C1 segment of cervical spinal cord (tissue), 14 donors: ENCODE measurements at places on chromosomes 1 and 21.

DNA sequence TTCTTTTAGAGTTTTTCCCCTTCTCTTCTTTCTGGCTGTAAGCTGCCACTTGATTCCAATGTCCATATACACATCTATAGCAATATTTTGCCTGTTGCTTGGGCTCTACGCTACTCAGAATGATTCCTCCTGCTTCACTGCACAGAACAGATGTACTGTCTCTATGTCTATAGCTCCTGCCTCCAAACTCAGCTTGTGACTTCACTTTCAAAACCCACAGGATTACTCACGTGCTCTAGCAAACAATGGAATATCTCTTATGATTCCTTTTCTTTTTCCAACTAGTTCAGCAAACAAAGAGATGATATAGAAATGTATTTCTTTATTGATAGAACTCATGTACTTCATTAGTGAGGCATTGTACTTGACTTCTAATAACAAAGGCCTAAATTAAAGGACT, 80.5 kb upstream of the SOX13 start:
- DNase-seq, result no peak

DNA sequence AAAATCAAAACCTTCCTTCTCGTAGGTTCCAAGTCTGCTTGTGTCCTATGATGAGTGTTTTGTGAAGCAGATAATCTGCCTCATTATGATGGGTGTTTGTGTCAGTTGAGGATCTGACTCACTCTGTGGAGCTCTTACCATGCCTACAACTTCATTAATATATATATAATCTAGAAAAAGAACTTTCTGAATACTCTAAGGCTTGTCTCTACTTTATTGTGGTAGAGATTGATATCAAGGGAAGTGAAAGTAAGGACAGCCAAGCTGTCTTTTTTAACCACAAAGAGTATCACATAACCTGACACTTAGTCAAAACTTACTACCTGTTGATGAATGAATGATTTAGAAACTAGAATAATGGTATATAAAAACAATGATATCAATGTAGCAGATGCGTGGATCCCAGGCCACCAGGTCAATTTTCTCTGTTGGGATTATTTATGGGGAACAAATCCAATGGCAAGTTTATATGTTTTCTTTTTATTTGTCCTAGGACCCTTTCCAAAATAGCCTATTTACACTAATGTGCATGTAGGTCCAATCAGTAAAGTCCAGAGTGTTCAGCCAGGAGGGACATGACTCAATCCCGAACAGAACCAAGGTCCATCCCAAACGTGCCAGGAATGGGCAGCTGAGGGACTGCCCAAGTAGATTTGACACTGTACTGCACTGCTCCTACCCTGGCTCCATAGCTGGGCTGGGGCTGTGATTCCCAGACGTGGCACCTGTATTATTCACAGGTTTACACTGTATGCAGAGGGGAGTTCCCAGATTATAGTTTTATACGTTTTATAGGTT, 182.3 kb upstream of the GREM2 start:
- DNase-seq, result no peak

DNA sequence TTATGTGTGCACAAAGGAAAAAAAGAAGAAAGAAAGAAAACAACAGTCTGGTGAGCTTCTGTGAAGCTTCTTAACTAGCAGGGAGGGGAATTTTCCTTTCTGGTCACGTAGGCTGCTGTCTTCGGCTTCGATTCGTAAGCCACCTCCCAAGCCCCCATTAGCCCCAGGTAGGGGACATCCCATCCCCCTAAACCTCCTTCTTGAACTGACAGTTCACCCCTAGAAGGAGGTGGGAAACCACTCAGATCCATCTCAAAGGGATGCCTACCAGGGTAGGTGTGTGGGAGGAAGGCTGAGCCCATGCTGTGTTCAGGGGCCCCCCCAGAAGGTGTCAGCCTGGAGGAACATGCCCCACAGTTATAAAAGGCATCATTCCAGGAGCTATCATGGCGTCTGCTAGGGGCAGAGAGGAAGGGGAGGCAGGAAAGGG, 25.8 kb downstream of the CD247 start:
- no peak for DNase-seq

GRCh38 chr1:234969011-234969441, 159.6 kb downstream of the TOMM20 start:
- DNase-seq, result no peak

DNA sequence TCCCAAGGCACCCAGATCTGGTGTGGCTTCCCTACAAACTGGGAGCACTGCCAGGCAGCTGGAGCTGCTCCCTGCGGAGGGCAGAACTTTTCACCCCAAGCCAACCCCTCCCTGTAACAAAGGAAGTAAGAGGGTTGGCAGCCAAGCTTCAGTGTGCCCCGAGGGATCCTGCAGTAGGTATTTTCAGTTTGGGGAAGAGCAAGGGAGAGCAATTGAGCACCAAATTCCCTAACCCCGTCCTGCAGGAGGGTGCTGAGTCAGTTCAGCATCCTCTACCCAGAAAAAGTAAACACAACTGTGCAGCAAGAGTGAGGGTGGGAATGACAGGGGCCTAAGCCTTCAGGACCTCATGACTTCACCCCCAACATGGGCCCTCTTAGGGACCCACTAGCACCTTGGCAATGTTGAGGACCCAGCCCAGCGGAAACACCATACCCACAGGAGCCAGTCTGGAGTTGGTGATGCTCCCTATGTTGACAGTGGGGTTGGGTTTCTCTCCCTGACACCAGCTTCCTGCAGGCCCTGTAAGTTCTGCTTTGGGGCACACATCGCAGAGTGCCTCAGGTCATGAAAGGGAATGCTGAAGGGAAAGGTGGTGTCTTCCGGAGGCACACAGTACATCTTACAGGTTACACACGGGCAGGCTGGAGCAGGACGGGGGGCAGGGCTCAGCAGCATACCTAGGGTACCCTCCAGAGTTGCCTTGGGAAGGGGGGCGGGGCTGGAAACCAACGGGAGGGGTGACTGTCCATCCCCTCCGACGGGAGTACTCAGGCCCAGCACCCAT, 14.8 kb downstream of the SH3BP5L start:
- DNase-seq, result peak; percentile 7

GRCh38 chr1:213003256-213003655, 12.4 kb downstream of the ANGEL2 start:
- DNase-seq, result no peak

DNA sequence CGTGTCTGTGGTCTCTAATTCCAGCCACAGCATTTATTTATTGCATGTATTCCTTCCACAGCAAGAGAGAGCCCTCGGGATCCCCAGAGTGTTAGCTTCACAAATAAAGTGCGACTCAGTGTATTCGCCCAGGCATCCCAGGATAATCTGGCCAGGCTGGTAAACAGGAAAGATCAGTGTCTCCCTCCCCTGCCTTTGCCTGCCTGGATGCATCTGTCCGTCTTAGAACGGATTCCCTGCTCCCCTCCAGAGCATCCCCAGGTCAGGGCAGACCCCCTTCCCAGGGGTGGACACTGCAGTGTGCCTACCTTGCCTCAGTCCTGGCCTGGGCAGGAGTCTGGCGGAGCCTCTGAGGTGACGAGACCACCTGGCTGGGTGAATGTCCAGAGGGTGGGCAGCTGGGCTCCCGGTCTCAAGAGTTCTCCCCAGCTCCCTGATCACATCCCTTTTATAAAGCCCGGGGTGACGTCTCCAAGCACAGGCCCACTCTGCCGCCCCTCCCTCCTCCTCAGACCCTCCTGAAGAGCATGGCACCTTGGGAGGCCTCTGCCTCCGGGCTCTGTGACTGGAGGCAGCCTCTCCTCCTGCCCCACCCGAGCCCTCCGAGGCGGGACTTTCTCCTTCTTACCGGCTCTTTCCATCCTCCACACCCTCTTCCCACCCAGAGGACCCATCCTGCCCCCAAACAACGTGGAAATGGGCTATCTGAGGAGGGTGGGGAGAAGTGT, at the start of gene KISS1:
Gene KISS1, minus strand, starts transcription at position 424 of the 728 bp plus-strand sequence. CDS start 3,615 bp downstream, outside the sequence.
- DNase-seq, result no peak

DNA sequence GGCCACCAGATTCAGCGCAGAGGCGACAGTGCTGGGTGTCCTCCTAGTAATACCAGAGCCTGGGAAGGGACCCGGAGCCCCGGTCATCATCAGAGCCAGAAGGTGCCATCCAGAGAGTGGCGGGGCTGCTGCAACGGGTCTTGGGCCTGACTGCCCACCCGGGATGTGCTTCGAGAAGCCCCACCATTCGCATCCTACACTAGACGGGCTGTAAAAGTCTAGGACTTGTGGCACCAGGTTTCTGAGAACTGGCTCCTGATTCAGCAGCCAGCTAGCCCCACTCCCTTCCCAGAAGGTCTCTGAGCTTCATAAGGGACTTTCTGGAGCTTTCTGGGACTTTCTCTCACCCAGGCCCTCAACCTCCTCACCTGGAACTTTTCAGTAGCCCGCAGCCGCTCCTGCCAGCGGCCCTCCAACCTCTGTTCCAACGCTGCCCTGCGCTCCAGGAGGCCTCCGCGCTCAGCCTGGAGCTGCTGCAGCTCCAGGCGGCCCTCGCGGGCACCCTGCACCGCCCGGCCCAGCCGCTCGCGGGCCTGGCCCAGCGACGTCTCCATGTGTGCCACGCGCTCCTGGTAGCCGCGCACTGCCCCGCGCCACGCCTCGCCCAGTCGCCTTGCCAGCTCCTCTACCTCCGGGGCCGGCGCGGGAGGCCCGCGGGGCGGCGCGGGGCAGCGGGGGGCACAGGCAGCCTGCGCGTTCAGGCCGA, 940 bp downstream of the NES start:
- no peak for DNase-seq

DNA sequence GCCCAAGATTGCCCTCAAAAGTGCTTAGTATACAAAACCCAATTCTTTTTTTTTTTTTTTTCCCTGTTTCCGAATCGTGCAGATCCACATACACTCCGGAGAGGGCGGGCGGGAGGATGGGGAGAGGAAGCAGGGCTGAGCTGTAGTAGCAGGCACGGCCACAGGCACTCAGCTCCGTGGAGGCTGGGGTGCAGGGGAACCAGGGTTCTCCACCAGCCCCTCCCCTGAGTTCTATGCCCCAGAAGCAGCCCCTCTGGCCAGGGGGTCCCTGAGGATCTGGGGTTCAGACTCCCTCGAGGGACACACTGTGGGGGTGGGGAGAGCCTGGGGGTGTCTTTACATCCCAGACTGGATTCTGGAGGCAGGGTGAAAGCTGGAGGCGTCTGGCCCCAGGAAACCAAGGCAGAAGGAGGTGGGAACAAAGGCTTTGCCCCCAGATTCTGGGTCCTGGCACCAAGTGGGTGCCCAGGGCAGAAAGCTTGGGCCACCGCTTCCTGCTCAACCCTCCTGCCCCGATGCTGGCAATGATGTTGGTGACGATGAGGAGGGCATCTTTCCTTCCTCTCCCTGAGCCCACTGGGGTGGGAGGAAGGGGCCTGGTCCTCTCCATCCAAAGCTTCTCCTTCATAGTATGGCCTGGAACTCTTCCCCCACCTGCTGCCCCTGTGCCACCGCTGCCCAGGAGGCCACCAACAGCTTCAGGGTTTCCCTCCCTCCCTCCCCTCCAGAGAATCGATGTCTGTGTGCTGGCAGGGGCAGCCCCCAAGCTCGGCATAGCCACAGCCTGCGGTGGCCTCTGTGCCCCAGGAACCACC, 106.4 kb upstream of the TARDBP start:
- no peak for DNase-seq

- no peak for DNase-seq
Measured at GRCh38 chr21:24375201-24375600, 1232.1 kb downstream of the MRPL39 start.

- peak; percentile 81 for DNase-seq
Measured at GRCh38 chr21:24045775-24046215, 1561.5 kb downstream of the MRPL39 start.

DNA sequence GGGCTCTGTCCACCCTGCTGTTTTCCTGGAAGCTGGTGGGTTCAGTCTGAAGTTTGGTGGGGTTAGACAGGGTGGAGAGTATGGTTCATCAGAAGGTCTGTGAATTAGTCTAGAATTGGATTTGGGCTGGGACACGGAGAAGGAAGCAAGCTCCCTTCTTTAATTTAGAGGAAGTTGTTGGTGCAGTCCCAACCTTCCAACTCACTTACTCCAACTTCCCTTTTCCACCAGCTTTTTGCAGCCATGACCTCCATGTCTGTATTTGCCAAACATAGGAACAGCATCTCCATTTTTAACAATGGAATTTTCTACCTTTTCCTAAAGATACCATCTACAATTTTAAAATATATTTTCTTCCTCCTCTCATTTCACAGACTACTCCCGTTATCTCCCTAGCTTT, 28.5 kb upstream of the PRELP start:
- no peak for DNase-seq

GRCh38 chr1:20691872-20692271, 25.9 kb downstream of the KIF17 start:
- DNase-seq, result no peak

DNA sequence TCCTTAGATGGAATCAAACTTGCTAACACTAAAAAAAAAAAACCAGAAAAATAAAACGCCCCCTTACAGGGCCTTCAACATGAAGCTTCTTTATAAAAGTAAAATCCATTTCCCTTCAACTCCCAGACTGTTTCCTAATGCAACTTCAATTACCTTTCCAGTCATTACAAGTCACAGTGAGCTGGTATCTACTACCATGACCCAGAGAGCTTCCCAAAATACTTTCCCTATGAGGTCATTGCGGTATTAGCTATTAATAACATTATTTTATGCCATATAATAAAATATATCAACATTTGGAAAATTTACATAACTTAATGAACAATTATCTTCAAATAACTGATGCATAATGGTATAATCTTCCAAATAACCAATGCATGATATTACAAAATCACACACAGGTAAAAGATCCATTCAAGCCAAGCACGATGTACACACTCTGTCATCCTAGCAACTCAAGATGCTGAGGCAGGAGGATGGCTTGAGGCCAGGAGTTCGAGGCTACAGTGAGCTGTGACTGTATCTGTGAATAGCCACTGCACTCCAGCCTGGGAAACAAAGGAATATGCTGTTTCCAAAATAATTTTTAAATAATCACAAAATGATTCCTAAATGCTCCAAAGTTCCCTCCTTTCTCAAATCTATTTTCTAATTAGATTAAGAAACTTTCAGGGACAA, 24.1 kb downstream of the EIF4G3 start:
- DNase-seq, result no peak

GRCh38 chr21:40452548-40452947, 394.4 kb downstream of the DSCAM start:
- no peak for DNase-seq

DNA sequence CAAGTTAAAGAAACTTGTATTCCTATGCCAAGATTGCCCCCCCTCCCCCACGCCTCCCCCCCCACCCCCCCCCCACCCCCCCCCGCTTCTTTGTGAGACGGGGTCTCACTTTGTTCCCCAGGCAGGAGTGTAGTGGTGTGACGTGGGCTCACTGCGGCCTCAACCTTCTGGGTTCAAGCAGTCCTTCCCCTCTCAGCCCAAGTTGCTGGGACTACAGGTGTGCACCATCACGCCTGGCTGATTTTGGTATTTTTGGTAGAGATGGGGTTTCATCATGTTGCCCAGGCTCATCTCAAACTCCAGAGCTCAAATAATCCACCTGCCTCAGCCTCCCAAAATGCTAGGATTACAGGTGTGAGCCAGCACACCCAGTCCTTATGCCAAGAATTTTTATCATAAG, 136.6 kb downstream of the POU2F1 start:
- no peak for DNase-seq
